ENCODE measurements at places on chromosomes 4 and X. TPM values are rescaled to one million over a fixed set of nuclear protein-coding genes. Genes with fewer than 3 reads are reported as not detected.

Gene CXCL5
- not detected for polyA plus RNA-seq

Gene TRPC5OS
- not detected for polyA plus RNA-seq

Gene COX7B2
- polyA plus RNA-seq = not detected

Gene PTPN13
- polyA plus RNA-seq = 1.3 TPM

Gene AASDH
- 21.9 TPM for polyA plus RNA-seq

Gene PRSS48
- polyA plus RNA-seq = not detected

Gene OTC
- not detected for polyA plus RNA-seq

Gene FGF13
- not detected for polyA plus RNA-seq

Gene RNF128
- polyA plus RNA-seq = not detected

Gene EMCN
- polyA plus RNA-seq = not detected

Gene AFM
- not detected for polyA plus RNA-seq

Gene REPS2
- 0.02 TPM for polyA plus RNA-seq

Gene TMPRSS11B
- polyA plus RNA-seq = not detected

Gene F9
- not detected for polyA plus RNA-seq

Gene RADX
- polyA plus RNA-seq = 2.4 TPM

Gene OPHN1
- polyA plus RNA-seq = not detected

Gene TECRL
- polyA plus RNA-seq = not detected

Measured in CD8-positive, alpha-beta memory T cell (primary cell).